SK-N-DZ (cell line): ENCODE measurements at places on chromosomes 1 and 21.

DNA sequence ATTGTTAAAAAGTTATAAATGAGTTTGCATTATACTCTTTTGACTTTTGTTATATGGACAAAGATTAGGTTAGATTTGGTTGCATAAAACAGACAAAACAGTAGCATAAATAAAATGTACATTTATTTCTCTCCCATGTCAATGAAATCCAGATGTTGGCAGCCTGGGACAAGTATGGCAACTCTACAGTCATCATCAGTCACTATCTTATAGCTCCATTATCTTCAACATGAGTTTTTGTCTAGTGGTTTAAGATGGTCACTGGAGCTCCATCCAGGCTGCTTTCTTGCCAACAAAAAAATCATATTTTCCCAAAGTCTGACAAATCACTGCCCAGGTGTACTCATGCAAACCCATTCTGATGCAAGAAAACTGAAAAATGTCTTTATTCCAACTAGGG is 83.8 kb downstream of the CD58 start:
- no peak for DNase-seq

DNA sequence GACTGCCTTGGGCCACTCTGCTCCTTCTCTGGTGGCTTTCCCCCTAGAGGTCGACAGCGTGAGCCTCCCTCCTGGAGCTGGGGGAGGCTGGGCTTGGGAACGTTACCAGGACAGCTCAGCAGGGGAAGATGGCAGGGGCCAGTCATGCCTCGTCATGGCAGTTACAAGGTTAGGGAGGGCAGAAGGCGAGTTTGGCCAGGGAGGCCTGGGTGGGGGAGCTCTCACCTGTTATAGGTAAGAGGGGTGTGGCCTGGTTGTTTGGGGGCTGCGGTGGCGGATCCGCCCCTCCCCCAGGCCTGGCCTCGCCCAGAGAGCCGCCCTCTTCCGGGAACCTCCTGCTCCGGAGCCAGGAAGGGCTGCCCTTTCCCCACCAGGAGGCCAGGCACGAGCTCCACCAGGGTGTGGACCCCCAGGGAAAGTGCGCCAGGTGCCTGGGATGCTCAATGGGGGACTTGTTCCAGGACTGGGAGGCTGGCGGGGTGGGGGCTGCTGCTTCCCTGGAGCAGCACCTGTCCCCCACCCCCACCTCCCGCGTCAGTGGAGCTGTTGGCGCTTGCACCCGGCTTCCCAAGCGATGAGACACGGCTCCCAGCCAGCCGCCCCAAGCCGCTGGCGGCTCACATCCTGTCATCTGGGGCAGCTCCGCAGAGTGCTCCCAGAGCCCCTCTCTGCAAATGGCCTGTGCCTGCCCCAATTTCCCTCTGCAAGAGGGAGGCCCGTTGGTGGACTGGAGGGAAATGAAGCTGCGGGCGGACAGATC is 23.6 kb upstream of the PKP1 start:
- no peak for DNase-seq

GRCh38 chr1:167064621-167065020 is 25.6 kb downstream of the GPA33 start:
- no peak for DNase-seq

GRCh38 chr21:46229133-46229922 is 754 bp upstream of the LSS start:
- DNase-seq = peak; percentile 64

DNA sequence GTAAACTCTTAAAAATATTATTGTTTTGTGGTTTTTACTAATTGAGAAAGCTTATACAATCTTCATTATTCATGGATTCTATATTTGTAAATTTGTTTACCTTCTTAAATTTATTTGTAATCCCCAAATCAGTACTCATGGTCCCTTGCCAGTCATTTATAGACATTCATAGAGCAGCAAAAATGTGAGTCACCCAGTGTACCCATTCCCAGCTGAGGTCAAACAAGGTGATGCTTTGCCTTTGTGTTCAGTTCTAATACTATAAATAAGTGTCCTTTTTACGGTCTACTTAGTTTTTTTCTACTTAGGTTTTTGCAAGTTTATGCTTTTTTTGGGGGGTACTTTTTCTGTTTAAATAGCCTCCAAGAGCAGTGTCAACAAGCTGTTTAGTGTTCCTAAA is 36.1 kb downstream of the SORT1 start:
- no peak for DNase-seq

DNA sequence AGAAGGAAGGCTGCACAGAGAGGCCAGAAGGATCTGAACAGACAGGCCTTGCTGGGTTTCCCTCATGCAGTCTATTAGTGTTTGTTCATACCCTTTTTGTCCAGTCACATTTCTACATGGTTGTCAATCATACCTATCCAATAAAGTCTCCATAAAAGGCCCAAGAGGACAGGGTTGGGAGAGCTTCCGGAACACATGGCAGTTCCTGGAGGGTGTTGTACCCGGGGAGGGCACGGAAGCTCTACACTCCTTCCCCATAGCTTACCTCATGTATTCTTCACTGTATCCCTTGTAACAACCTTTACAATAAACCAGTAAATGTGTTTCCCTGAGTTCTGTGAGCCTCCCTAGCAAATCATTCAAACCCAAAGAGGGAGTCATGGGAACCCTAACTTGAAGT is 28.0 kb downstream of the MCOLN2 start:
- DNase-seq = no peak

- DNase-seq = no peak
These were observed 385.2 kb downstream of the NUF2 start for GRCh38 chr1:163706915-163707314.

- no peak for DNase-seq
These were observed 208.4 kb upstream of the NRIP1 start for GRCh38 chr21:15273244-15273643.

GRCh38 chr1:242629396-242629795 is 104.9 kb upstream of the PLD5 start:
- DNase-seq = no peak

- DNase-seq = no peak
These were observed 4.5 kb downstream of the KRTCAP2 start for GRCh38 chr1:155168456-155169210.

- DNase-seq = no peak
These were observed 20.7 kb downstream of the CD1B start for GRCh38 chr1:158310623-158311022.

- no peak for DNase-seq
These were observed 12.2 kb downstream of the ADAMTS1 start for GRCh38 chr21:26833011-26833410.

- no peak for DNase-seq
These were observed 81.1 kb downstream of the OLFM3 start for GRCh38 chr1:101915597-101915996.

- DNase-seq = no peak
These were observed 8.7 kb downstream of the PDXK start for GRCh38 chr21:43727519-43728153.

DNA sequence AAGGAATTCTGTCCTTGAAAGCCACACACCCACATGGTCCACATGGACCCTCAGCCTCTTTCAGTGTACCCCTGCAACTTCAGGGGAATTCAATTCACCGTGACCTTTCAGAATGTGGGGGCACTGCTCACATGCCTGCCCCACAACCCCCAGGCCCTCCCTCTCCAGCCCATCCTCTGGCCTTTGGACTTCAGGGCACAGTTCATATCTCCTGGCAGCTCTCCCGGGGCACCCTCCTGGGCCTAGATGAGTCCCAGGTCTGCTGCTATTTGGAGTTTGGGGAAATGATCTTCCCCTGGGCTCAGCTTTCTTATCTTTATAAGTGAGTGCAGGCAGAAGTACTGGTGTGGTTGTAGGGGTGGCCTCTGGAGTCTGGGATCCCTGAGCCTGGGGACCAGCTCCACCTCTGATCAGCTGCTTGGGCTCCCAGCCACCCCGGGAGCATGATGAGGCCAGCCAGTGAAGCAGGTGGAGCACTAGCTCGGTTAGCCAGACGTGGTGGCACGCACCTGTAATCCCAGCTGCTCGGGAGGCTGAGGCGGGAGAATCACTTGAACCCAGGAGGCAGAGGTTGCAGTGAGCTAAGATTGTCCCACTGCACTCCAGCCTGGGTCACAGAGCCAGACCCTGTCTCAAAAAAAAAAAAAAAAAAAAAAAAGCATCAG is 15.8 kb downstream of the C1orf167 start:
- DNase-seq = no peak

GRCh38 chr1:242826701-242827336 is 302.3 kb upstream of the PLD5 start:
- DNase-seq = no peak

DNA sequence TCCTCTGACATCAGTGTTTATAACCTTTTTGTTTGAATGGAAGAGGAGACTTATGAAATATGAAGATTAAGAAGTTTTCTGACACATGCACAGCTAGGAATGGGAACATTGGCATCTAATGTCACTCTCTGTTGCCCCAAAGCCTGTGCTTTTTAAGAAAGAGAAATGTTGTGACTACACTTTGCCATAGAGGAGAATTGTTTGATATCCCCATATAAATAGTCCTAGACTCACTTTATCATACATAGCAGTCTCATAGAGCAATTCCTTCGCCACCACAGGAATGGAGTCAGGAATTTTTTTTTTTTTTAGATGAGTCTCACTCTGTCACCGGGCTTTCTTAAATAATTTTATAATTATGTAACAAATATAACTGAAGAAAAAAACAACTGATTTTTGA is 1.5 kb downstream of the KRTAP21-3 start:
- no peak for DNase-seq

- DNase-seq = no peak
These were observed 1863.5 kb downstream of the MRPL39 start for GRCh38 chr21:23743821-23744220.

- DNase-seq = no peak
These were observed 60.5 kb downstream of the TESK2 start for GRCh38 chr1:45430490-45430889.

DNA sequence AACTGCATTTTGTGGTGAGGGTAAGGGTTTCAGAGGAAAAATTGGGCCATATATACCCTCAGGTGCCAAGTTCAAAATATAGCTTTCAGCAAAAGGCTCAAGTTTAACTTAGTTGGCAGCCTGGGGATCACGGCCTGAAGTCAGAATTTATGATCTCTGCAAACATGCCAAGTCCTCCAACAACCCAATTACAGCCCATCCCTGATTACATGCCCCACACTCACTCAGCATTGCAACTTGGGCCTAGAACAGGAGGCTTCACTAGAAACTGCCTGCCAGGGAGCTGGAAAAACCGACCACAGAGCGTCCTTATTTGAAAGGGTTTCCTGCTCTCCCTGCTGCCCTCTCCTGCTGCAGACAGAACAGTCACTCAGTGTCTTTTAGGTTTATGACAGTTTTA is 12.4 kb downstream of the FYB2 start:
- no peak for DNase-seq

DNA sequence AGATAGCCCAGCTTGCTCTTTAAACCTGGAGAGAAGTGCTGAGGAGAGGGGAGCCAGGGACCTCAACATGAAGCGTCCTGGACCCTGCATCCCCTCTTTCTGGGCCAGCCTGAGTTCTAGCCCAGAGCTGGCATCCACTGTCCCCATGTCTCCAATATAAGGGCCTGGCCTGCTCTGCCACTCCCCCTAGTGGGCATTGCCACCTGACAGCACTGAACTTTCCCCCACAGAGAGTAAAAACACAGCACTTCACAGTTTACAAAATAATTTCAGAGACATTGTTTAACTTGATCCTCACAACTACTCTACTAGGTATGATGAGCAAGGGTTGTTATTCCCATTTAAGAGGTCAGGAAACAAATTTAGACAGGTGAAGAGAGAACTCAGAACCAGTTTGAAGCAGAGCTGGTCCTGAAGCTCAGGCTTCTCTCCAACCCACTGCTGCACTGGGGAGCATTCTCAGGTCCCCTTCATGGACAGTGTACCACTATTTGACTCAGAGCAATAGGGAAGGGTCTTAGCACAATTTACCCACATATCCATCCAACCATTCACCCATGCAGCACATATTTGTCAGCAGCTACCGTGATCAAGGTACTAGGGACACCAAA is 151.2 kb downstream of the DMRTA2 start:
- peak; percentile 65 for DNase-seq

- DNase-seq = no peak
These were observed 1.5 kb downstream of the CEPT1 start for GRCh38 chr1:111141245-111142220.

DNA sequence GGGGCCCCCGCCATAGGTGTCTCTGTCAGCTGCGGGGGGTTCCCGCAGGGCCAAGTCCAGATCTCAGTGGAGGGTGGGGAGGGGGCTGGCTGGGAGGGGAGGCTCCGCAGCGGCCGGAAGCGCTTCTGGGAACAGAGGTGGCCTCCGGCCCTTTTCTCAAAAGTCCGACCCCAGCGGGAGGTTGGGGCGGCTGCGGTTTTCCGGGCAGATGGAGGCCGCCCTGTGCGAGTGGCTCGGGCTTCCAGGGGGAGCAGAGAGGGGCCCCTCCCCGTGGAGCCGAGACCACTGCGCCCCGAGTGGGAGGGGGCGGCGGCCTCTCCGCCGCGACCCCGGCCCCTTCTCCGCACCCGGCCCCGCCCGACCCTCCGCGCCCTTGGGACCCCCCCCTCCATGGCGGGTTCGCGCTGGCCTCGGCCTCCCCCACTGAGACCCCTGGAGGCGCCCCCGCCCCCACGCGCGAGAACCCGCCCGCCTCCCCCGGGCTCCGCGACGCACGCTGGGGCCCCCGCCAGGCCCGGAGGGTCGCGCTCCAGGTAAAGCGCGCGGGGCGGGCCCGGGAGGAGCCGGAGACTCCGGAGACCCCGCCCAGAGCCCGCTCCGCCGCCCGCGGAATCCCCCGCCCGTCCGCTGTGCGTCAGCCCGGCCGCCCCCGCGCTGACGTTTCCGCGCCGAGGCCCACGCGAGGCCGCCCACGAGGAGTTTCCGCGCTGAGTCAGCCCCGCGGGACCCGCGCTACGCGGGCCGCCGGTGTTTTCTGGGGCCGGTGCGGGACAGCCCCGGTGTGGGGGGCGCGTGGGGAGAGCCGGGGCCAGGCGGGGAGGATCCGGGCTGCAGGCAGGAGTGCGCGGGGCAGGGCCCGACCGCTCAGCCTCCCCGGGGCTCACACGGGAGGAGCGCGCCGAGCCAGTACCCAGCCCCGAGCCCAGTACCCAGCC is 5.2 kb downstream of the TNFRSF18 start:
- no peak for DNase-seq

DNA sequence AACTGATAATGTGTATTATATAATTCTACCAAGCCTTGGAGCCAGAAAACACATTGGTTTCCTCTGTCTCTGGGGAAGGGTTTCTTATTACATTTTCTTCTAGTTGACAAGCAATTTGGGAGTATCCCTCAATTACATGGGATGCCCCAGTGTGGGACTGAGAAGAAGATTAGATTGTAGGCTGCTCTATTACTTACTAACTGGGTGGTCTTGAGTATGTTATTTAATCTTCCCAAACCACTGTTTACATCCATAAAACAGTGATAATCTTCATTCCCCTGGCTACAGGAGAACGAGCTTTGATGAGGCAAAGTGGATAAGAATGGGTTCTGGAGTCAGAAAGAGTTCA is 105.8 kb downstream of the TSEN15 start:
- DNase-seq = peak; percentile 7

DNA sequence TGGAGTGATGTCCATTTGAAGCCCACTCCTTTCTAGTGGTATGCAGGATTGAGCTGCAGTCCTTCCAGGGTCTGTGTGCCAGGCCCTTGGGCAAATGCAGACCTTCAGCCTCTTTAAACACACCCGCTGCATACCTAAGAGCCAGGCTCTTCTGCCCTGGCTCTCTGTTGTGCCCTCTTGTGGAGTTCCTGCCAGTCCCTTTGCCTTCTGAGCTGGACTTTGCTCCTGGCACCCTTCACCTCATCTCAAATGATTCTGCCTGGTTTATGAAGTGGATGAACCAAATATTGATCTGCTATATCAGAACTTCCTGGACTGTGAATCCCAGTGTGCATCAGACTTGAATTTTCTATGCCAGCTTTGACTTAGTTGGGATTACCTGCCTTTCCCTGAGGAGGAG is 158.8 kb downstream of the URB2 start:
- no peak for DNase-seq
